ENCODE measurements at places on chromosomes 1 and 21.

GRCh38 chr21:35336534-35336933 lies 287.4 kb upstream of the RUNX1 start:
- DNase-seq = no peak

- DNase-seq = no peak
Measured at GRCh38 chr1:107609808-107610207, 355.2 kb downstream of the VAV3 start.

DNA sequence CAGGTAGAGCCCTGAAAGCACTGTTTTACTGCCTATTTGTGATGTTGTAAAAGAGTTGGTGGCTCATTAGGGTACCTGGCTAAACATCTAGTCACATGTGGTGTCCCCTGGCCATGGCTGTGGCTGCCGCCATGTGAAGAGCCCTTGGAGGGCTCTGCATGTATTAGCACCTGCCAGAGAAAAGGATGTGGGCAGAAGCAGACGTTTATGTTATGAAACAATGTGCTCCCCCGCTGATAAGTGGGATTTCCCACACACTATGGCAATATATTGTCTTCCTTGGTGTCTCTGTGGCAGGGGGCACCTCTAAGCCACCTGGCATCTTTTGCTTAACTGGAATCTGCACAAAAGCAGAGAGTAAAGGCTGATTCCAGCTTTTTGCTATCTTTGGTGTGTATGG lies 9.6 kb downstream of the TENT5C start:
- DNase-seq = no peak

DNA sequence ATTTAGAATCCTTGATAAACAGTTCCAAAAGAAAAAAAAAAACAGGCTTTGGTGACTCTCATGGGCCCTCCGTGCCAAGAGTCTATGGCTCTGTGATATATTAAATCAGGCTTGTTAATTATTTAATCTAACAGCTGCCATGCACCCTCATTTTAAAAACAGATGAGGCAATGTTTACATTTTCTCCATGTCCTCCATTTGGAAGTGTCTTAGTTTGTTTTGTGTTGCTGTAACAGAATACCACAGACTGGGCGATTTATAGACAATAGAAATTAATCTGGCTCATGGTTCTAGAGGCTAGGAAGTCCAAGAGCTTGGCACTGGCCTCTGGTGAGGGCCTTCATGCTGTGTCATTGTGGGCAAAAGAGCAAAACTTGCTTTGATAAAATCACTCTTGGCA lies 58.0 kb downstream of the B3GALT5 start:
- no peak for DNase-seq

GRCh38 chr1:27292106-27292505 lies 29.9 kb upstream of the TMEM222 start:
- DNase-seq = no peak

All from Right ventricle myocardium inferior (tissue), 1 donor.